ENCODE measurements at places on chromosomes 5 and 9. TPM values are rescaled to one million over a fixed set of nuclear protein-coding genes. Genes with fewer than 3 reads are reported as not detected.

NDOR1 gene
- total RNA-seq = 15.4 TPM

DNA sequence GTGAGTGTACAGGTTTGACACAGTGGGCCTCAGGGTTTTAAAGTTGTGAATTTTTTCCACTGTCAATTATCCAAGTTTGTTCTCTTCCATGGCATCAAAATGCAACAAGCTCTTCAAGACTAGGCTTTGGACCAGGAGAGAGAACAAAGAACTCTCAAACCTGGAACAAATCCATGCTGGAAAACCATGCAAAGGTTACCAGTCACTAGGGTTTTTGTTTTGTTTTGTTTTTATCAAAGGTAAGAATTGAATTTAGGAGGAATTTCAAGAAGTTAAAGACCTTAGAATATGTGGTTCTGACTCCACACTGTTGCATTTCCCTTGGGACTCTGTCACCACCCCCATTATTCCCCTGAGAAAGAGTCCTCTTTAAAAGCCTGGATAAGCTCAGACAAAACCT lies 191.1 kb upstream of the PIK3R1 start:
- DNase-seq = no peak

- no peak for DNase-seq
Measured at GRCh38 chr5:15367489-15367888, 132.5 kb upstream of the FBXL7 start.

DNA sequence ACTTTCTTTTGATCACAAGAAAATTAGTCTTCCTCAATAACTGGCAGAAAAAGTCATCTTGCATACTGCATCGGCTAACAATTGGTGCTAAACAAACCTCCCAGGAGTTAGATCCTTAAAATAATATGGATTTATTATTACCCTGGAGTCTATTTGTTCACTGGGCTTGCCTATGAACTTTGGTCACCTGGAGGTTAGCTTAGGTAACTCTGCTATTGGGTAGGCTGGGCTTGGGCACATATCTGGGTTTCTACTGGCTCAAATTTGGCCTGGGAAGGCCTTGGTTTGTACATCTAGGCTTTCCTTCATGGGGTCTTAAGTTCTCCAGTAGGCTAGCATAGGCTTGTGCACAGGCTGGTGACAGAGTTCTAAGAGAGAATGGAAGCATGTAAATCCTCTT lies 279.9 kb downstream of the RASEF start:
- DNase-seq = no peak

PTPN3 gene
- total RNA-seq = 0.29 TPM

TAF11L13 gene
- total RNA-seq = not detected

DNA sequence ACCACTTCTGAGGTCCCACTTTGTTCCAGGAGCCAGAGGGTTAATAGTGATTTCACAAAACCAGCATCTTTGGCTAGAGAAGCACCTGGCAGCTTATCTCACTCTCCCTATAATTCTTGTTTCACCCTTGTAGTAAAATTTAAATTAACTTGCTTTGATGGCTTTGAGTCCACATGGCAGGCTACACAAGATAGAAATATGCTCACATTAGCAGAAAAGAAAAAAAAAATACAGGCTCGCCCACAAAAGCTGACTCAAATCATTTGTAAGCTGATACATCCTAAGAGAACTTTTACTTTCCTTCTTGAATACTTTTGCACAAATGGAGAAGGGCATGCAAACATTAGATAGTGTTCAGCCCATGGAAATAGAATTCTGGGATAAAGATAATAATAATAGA lies 36.2 kb downstream of the TNFSF15 start:
- DNase-seq = peak; percentile 62

PCDHGB7 gene
- total RNA-seq = 0.52 TPM

DNA sequence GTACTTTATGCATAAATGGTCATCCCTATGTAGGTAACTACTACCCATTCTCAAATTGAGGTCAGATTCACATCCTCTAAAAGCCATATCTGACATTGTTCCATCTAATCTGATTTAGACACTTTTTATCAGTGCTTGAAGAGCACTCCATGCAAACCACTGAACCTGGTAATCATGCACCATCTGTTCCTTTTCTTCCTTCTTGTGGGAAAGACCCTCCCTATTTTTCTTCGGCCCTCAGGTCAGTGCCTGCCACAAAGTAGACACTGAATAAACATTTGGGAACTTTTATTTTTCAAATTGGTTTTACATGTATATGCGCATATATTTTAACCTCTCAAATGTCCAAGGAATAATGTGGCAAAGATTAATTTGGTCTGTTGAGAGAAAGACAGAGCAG lies 26.0 kb upstream of the PDE4D start:
- DNase-seq = no peak

GPX8 gene
- total RNA-seq = 129 TPM

- DNase-seq = no peak
Measured at GRCh38 chr9:107614765-107615164, 125.2 kb upstream of the KLF4 start.

- no peak for DNase-seq
Measured at GRCh38 chr5:171931163-171931562, 75.3 kb downstream of the FBXW11 start.

DNA sequence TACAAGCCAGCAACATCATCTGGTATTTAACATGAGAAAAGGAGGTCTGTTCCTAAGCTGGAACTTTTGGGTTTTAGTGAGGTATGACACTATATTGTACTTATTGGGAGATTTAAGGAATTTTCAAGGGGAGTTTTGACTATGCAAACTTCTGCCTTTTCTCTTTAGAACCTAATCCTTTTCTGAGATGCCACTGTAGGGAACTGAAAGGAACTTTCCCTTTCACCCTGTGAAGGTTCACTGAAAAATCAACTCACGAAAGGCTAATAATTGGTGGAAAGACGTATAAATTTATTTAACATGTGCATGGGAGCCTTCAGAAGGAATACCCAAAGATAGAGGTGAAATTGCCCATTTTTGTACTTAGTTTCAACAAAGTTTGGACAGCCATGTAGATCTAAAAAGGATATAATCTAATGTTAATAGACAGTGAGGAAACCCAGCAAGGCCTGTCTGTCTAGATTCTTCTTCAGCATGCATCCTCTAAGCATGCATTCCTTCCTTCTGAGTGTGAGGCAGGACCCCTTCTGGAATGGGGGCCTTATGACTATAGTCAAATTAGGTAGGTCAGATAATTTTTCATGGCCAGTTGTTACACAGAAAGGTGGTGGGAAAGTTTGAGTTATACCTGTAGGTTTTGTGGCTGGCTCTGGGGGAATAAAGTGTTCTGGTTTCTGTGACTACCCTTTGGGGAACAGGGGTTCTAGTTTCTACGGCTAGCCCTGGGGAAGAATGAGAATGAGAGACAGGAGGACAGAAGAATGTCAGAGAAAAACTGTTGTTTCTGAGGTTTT lies 200.3 kb downstream of the C9orf152 start:
- no peak for DNase-seq

- peak; percentile 76 for DNase-seq
Measured at GRCh38 chr5:134252671-134253070, 26.8 kb upstream of the PPP2CA start.

RABGAP1 gene
- total RNA-seq = 28.8 TPM

Data from LHCN-M2 (cell line).